ENCODE measurements at places on chromosomes 12 and 14.
A peak's percentile ranks its signal among the peaks of the same experiment; 100 is the strongest.

DNA sequence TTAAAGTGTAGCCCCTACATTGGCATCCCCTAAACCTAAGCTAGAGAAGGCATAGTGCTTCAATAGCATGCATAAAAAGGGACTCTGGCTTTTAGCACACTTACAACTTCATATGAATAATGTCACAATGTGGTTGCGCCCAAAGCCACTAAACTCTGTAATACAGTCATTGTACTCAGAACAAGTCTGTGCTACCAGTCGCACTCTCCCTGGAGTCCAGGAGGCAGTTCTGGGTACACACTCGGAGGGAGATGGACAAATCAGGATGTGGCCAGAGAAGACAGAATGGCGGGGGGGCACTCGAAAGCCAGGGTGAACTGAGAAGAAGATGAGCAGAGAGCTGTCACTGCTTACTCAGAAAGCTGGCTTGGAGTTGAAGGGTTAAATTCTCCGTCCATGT is 10.6 kb downstream of the SAMD4A start:
- no peak for DNase-seq

DNA sequence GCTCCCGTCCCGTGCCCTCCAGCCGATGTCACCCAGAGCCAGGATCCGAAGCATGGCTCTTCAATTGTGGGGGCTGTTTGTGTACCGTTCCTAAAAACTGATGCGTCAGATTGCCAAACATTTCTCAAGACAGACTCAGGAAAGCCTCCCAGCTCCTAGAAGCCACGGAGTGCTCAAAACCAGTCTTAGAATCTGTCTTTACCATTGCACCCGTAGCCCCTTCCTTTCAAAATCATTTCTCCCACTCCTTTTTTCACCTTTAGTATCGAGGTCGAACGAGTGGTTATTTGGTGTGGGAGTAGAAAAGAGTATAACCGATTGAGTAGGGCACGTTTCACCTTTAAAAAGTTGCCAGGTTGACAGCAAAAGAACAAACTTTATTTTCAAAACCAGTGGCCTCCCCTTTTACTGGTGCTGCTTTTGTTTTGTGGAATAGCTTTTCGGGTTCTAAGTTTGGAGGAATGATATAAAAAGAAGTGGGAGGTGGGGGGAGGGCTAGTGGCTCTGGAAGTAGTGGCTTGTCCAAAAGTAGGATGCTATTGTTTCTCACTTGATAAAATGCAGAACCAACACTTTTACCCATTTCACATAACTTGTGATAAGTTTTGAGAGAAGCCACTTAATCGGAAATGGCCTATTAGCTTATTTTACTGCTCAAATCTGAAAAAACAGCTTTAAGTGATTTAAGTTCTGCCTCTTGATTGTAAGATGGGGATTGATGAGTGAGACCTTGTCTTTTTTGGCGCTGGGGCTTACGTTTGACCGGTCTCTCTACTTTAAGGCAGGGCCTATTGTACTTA is 803 bp downstream of the STK38L start:
- peak; percentile 6 for DNase-seq

- DNase-seq = no peak
These were observed 97.3 kb downstream of the ESR2 start for GRCh38 chr14:64196814-64197411.

DNA sequence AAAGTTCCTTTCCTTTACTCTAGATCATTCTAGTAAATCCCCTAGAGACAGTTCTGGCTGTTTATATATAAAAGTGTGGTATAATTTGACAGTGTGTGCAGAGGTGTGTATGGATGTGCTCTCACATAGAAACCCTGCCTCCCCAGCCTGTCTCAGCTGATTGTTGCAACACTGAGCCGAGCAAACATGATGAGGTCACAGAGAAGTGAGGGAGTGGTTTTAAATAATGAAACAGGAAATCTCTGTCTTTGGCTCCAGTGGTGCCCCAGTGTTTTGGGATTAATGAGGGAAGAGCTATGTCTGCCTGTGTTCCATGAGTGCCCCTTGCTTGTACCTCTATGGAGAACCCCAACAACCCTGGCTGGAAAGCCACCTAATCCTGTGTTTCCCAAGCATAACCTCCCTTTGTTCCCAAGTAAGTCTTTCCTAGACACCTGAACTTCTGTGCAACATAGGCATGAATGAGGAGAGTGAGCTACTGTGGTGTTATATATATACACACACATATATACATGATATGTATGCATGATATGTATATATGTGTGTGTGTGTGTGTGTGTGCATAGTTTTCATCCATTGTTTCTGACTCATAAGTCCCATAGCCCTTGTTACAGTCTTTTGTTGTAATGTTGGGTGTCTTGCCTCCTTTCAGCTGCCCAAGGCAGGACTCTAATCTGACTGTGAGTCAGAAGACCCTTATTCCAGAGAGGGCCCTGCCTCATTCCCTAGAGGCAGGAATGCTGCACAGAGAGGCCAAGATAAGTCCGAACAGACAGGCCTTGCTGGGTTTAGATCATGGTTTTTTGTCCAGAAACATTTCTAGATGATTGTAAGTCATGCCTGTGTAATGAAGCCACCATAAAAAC is 18.0 kb downstream of the TRAF3 start:
- peak; percentile 48 for DNase-seq

GRCh38 chr12:45655743-45656142 is 73.8 kb upstream of the ARID2 start:
- no peak for DNase-seq

- DNase-seq = no peak
These were observed 1069.0 kb downstream of the VRK1 start for GRCh38 chr14:97866195-97866594.

GRCh38 chr12:63844391-63845341 is at the start of gene SRGAP1:
Gene SRGAP1, plus strand, starts transcription at chr12:63844700. Its CDS starts 117 bp downstream, at chr12:63844817.
- peak; percentile 43 for DNase-seq

GRCh38 chr14:71932229-71932981 is at the start of gene RGS6:
Gene RGS6, plus strand, starts transcription at chr14:71932429.
- no peak for DNase-seq

GRCh38 chr12:2507814-2508213 is 287.0 kb upstream of the FKBP4 start:
- no peak for DNase-seq

- DNase-seq = no peak
These were observed 679 bp downstream of the BDKRB2 start for GRCh38 chr14:96205059-96205977.

All from NCI-H2029 (cell line).